Activated T-cell treated with anti-CD3 and anti-CD28 coated beads for 1 hour (primary cell): ENCODE measurements at places on chromosomes 12 and 14.

- no peak for DNase-seq
Measured at GRCh38 chr12:77998236-77998786, 167.6 kb downstream of the NAV3 start.

GRCh38 chr12:99455350-99456035, 192.1 kb upstream of the GARIN6 start:
- DNase-seq = no peak

- DNase-seq = no peak
Measured at GRCh38 chr12:66239295-66239694, 50.3 kb downstream of the IRAK3 start.

- no peak for DNase-seq
Measured at GRCh38 chr14:71240866-71241520, 333.7 kb downstream of the PCNX1 start.

- no peak for DNase-seq
Measured at GRCh38 chr12:68367903-68368302, 35.7 kb upstream of the MDM1 start.

DNA sequence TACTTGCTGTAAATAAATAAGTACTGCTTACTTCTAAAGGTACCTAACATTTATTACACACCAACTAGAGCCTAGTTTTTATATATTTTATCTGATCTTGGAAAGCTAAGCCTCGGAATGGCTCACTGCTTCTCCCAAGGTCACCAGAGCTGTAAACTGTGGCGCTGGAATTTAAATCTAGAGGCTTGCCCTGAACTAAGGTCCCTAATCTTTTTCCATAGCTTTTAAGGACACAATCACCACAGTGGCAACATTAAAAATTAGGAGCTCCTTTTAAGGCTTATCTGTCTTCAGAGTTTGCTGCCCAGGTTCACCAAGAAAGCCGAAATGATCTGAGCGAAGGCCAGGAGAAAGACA, 670 bp downstream of the CCNB1IP1 start:
- no peak for DNase-seq

DNA sequence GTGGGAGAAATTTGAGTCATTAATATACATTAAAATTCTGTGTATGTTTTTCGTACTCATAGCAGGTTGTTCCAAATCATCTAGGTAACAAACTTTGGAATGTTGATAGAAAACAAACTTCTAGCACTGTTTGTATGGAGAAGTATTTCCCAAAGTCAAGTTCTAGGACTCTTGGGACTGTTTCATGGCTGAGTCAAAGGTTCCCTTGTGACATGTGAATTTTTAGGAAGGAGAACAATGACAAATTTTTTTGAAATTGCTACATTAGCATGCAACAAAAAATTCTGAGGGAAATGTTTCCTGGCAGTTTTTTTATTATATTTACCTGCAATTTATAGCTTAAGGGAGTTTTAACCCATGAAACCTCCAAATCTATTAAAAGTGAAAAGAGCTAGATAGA, 73.8 kb downstream of the RASSF8 start:
- no peak for DNase-seq

DNA sequence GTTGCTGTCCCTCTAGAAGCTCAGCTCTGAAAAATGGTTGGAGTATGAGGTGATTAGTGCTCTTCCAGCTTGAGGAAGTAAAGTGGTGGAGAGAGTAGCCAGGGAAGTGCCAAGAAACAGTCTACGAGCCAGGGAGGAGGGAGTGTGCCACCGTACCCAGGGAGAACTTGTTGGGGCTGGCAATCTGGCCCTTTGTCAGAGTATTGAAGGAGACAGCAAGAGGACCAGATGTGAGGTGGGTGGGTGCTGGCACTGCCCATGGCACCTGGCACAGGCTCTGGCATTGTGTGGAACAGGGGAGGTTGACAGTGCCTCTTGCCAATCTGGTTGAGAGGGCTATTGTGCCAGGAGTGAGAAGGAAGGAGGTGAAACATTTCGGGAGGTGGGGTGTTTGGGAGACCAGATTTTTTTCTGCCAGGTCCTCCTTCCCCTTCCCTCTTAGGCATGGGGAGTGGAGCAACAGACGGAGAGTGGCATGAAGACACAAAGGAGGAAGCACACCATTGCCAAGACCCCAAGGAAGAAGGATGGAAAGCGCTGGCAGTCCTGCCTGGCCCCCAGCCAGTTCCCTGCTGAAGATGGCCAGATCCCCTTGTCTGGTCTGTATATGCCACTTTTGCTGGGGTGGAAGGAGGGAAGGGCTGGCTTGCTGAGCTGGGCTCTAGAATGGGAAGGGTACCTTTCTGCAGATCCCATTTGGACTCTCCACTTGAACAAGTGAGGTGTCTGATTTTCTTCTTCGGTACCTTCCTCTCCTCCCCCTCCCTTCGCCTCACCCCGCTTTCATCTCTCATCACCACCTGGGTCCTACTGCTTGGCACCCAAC, 37.5 kb downstream of the ZFHX2 start:
- no peak for DNase-seq

DNA sequence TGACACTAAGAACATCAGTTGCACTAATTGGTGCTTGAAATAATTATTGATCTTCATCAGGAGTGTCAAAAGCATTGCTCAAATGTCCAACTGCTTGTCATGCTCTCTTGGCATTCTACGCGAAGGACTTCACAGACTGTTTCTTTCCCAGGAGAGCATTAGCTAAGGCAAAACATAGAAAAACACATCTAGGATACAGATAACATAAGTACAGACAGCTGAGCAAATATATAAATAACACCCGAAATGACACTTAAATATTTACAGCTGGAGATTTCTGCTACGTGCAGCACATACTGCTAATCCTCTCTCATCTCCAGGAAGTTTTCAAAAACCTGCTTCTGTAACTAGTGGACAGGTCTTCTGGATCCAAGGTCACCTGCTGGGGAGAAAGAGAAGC, 120.0 kb upstream of the PRMT8 start:
- no peak for DNase-seq

- DNase-seq = no peak
Measured at GRCh38 chr12:122749569-122750332, 2.9 kb upstream of the DENR start.

DNA sequence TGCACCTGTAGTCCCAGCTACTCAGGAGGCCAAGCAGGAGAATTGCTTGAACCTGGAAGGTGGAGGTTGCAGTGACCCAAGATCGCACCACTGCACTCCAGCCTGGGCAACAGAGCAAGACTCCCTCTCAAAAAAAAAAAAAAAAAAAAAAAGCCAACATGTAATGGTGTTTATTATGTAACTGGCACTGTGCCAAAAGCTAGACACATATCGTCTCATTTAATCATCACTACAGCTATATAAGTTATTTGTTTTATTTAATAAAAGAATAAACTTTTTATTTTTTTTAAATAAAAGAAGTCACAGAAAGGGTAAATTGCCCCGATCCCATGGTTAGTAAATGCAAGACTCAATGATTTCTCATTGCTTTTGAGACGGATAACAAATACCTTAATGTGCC, 76.9 kb downstream of the PTCSC3 start:
- no peak for DNase-seq

DNA sequence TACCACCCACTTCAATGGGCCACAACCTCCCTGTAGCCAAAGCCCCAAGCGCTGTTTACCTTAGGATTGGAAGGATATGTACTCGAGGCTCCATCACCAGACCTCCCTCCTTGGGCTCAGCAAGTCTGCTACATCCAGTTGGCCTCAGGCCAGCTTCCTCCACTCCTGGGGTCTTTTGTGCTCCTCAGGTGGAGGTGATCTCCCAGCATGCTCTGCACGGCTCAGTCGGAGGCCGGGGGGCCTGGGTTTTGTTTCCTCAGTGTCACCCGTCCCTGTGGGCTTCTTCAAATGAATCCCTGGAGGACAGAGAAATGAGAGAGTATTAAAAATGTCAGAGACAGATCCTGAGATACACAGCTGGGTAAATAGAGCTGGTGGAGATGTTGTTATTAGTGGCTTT, 723.1 kb upstream of the TBX3 start:
- no peak for DNase-seq

DNA sequence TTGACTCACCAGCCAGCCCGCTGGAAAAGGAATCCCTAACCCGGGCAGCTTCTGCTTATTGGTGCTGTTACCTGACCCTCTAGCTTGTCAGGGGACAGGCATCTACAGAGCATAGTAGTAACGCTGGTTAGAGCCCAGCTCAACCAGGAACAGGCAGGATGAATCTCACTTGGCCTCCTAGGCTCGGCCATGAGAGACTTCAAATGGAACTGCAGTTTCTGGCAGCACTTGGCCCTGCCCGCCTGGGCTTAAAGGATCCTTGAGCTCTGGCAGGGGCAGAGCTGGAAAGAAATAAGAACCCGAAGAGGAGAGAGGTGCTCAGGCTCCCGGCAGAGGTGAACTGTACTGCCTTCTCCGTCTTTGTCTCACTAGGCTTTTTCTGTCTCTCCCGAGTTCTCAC, 2.3 kb upstream of the LHX5 start:
- DNase-seq = no peak

DNA sequence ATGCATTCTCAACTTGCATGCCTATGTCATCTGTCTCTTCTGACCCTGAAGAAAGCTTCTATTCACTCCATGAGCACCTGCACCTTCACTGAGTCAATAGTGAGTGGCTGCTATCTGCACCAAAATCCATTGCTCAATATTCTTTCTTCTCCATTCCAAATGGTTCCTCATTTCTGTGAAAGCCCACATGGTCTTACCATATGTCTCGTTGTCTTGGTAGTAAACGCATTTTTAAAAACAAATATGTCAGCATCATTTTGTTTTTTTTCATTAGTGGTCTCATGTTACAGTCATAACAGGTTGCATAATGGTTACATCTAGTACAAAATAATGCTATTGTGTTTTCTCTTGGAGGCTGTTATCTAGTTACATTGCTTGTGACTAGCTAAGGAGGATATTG, 106.9 kb upstream of the CPM start:
- DNase-seq = no peak

DNA sequence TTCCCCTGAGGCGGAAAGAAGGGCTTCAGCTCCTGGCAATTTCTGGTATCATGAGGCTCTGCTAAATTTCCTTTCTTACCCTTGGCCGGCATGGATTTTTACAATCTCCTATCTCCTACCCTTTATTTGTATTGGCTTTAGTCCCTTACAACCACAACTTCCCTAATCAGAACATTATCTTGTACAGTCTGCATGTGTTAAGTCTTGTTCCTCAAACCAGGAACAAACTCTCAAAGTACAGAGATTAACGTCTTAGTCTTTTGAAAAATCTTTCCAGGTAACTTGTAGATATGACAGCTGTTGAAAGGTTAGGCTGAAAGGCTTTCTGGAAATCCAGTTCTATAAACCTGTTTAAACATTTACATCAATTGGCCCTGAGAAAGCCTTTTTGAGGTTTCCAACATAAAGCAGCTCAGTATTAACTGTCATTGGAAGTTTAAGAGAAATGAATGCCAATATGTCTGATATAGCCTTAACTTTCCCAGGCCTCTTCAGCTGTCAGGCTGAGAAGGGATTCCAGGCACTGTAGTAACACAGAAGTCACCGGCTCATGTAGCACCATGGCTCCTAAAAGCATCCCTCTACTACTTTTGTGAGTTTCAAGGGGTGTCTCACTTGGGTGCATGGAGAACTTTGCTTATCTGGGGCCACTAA, 360.5 kb downstream of the FUT8 start:
- no peak for DNase-seq

- no peak for DNase-seq
Measured at GRCh38 chr12:96041181-96041580, 5.8 kb upstream of the LTA4H start.

DNA sequence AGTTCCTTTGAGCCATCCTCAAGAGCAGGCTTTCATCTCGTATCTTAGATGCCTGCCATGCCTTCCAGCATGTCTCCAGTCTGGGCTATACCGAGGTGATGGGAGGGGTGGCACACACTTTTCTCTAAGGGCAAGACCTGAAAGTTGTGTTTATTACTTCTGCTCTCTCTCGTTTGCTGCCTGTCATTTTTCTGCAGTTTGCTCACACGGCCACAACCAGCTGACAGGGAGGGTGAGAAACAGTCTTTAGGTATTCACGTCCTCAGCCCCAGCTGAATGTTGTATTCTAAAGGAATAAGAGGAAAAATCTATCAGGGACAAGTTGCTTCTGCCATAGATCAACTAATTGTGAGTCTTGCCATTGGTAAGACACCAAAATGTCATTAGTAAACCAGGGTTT, 88.0 kb downstream of the TMTC2 start:
- no peak for DNase-seq

DNA sequence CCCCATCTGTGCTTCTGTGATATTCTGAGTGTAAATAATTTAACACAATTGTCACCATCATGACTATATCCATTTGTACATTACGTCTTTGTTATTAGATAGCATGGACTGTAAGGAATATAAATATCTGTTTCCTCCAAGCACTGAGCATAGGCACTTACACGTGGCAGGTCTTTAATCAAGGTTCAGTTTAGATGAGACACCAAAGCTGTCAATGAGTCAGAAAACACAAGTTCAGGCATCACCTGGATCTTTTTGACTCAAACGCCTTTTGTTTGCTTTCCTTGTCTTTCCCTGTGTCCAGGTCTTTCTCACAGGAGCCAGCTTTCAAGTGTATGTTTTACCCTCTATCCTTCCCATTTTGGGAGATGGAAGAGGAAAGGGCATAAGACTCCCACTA, 163.2 kb upstream of the CCDC198 start:
- no peak for DNase-seq

- no peak for DNase-seq
Measured at GRCh38 chr12:104736307-104736706, 221.8 kb downstream of the SLC41A2 start.

DNA sequence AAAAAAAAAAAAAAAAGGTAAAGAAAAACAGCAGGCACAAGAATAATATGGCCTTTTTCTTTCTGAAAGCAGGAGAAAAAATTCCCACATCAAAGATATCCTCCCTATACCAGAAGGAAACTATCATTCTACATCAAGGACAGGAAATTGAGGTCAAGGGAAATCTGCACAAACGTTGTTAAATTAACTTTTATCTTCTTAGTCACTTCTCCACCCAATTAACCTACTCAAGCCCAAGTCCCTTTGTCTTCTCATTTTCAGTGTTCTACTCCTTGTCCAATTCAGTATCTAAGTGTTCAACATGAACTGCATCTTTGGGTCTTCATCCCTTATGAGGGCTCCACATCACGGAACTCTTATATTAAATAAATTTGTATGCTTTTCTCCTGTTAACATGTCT, 15.7 kb downstream of the NDUFA12 start:
- no peak for DNase-seq

DNA sequence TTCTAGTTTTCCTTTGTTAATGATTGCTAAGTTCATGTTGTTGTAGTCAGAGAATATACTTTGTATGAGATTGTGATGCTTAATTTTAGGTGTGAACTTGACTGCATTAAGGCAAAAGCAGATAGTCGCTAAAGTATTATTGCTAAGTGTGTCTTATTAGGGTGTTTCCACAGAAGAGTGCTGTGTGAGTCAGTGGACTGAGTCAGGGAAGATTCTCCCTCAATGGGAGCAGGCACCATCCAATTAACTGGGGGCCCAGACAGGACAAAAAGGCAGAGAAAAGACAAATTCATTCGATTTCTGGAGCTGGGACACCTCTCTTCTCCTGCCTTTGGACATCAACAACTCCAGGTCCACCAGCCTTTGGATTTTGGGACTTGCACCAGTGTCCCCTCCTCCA, 48.5 kb downstream of the BAZ1A start:
- no peak for DNase-seq

DNA sequence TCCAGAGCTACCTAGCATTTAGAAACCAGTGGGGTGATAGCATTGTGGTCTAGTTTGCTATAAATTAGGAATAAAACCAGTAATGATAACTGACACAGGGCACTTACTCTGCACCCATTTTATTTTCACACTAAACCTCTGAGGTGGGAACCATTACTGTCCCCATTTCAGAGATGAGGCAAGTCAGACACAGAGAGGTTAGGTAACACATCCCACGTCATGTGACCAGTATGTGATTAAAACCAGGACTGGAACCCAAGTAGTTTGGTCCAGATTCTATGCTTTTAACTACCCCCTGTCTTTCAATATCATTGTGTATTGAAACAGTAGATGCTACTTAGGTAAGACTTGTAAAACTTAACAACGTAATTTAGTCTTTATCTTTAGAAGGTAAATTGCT, 110.2 kb downstream of the PLXNC1 start:
- no peak for DNase-seq
